ENCODE measurements at places on chromosomes 6 and 20. TPM values are rescaled to one million over a fixed set of nuclear protein-coding genes. Genes with fewer than 3 reads are reported as not detected.

- no peaks in the 10 kb centered on the region for H3K4me1 ChIP-seq
- H3K36me3 ChIP-seq: no peaks in the 10 kb centered on the region
- no peak for DNase-seq
- no peak overlapping the region for H3K4me3 ChIP-seq
- H3K27me3 ChIP-seq: peaks cover 15% of the 10 kb centered on the region
Observed at GRCh38 chr20:10652660-10653261, 21.0 kb downstream of the JAG1 start.

TAB2 gene
- total RNA-seq: 92.0 TPM

DNA sequence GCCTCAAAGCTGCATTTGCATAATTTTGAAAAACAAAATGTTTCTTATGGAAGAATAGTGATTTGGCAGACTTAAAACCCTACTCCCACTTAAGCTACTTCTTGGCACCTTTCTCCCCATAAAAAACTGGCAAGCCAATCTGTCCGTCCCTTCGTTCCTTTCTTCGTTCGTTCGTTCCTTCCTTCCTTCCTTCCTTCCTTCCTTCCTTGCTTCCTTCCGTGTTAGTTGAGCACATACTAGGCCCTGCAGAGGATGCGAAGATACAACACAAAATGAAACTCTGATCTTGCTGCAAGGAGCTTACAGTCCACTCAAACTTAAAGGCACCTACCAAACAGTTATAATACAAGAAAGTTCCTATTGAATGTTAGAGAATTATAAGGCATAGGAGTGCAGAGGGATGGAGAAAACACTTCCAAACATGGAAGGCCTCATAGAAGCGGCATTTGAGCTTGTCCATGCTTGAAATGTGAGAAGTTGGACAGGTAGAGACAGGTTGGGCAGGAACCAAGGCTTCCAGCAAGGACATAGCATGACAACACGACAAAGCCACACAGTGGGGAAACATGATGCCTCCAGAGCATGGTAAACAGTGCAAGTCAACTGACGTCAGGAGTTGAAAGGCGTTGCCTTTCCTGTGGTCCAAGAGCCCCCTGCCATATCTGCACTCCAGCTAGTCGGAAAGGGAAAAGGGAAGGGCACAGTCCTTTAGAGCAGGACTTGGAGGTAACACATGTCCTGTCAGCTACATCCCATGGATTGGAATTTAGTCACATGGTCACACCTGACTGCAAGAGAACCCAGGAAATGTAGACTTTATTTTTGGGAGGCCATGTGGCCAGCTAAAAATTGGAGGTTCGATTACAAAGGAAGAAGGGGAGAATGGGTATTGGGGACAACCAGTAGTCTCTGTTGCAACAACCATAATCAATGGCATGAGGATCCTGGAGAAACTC, 7.0 kb downstream of the PNPLA1 start:
- peaks cover 16% of the 10 kb centered on the region for H3K27me3 ChIP-seq
- H3K27ac ChIP-seq: no peak overlapping the region
- no peak overlapping the region for H3K4me3 ChIP-seq
- no peaks in the 10 kb centered on the region for H3K36me3 ChIP-seq
- no peaks in the 10 kb centered on the region for H3K4me1 ChIP-seq
- no peak for DNase-seq

ASIP gene
- total RNA-seq: not detected
